ENCODE measurements at places on chromosomes 7 and 10. TPM values are rescaled to one million over a fixed set of nuclear protein-coding genes. Genes with fewer than 3 reads are reported as not detected.

Gene HOXA5
- 12.5 TPM for total RNA-seq

Gene SPAM1
- not detected for total RNA-seq

Gene GDF2
- total RNA-seq = not detected

Gene SUN3
- total RNA-seq = not detected

Gene SEMA3E
- 24.3 TPM for total RNA-seq
